Posterior vena cava (tissue), 2 donors: ENCODE measurements at places on chromosomes 6 and 20. TPM values are rescaled to one million over a fixed set of nuclear protein-coding genes. Genes with fewer than 3 reads are reported as not detected.

The TGIF2 gene
- 7.6 TPM for total RNA-seq

DNA sequence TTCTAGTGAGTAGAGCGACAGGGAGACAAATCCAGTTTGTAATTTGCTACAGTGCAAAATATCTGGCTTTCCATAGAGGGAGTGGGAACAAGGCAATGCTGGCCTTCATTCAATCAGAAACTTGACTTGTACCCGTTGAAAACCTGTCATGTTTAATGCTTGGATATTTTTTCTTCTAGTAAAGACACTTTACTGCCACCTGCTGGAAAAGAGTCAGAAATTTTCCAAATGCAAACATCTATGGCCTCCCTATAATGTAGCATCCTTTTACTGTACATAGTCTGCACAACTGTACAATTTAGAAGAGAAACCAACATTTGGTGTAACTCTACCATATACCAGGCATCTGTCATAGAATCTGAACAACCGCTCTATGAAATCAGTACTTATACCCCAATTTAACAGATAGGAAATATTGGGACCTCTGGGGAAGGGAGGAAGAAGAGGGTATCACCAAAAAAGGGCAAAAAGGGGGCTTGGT is 16.7 kb upstream of the TBC1D20 start:
- DNase-seq = no peak

DNA sequence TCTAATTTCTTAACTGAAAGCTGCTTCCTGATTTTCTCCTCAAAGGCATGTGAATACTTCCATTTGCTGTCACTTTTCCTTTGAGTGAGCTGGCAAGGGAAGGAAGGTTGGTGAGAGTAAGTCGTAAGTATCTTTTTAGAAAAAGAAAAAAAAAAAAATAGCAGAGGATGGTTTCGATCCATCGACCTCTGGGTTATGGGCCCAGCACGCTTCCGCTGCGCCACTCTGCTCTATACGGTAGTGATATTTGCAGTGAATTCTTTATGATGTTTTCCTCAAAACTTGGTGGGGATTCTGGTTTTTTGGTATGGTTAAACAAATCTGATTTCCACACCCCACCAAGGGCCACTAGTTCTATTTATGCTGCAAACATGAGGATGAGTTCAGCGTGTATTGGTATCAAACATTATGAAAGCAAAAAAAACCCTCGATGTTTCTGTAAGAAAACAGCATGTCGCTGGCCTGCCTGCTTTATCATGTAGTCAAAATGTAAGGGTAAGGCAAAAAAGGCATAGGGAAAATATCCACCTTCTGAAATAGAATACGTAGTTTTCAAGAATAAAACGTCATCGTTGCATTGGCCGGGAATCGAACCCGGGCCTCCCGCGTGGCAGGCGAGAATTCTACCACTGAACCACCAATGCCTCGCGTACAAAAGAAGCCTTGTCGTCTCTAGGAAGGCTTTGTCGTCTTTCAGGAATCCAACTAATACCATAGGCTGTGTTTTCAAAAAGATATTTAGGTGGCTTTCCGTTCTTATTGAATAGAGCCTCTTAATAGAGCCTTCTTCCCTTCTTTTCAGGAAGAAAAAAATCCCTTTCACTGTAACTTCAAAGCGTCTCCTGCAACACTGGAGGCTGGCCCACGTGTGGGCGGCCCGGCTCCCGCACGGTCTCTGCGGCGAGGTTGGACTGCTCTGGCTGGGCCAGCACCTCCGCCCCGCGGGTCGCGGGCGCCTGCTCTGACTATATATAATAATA is 9.6 kb downstream of the OR2B2 start:
- peak; percentile 92 for DNase-seq

The POFUT1 gene
- 36.4 TPM for total RNA-seq

The FBXO5 gene
- total RNA-seq = 4.6 TPM

DNA sequence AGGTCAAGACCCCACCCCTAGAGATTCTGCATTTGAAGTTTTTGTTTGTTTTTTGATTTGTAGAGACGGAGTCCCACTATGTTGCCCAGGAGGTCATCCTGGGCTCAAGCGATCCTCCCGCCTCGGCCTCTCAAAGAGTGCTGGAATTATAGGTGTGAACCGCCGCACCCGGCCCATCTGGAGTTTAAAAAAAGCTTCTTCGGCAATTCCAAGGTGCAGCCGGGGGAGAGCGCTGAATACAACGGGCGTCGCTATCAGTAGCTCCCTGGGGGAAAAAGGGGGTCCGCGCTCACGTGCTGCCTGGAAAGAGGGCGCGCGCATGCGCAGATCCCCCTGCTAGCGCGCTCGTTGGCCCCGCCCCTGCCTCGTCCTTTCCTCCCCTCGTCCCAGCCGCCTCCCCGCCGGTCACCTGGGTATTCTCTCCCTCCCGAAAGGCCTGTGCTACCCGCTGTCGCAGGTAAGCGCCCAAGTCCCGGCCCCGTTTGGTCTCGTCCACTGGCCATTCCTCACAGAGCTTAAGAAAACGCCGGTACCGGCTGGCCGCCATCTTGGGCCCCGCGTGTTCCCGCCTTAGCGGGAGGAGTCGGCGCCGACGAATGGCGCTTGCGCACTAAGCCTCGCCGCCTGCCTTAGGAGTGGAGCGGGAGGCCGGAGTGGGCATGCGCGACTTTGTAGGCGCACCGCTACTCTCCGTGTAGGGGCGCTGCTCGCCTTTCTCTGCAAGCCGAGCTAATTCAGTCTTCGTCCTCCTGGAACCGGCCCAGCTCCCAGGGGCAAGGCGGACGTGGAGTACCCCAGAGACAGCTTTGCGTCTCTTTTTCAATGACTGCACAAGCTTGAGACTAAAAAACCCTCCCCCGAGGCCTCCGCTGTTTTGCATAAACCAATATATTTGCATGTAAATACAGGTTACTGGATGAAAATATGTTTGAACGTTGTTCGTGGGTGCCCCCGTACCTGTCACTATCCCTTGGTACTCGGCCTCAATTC is at the start of gene UQCC2:
TSS of gene UQCC2 (minus strand) at position 561 of the 990 bp plus-strand sequence. CDS start at position 547, 14 bp downstream.
- peak; percentile 99 for DNase-seq

The FLRT3 gene
- total RNA-seq = 1.3 TPM

DNA sequence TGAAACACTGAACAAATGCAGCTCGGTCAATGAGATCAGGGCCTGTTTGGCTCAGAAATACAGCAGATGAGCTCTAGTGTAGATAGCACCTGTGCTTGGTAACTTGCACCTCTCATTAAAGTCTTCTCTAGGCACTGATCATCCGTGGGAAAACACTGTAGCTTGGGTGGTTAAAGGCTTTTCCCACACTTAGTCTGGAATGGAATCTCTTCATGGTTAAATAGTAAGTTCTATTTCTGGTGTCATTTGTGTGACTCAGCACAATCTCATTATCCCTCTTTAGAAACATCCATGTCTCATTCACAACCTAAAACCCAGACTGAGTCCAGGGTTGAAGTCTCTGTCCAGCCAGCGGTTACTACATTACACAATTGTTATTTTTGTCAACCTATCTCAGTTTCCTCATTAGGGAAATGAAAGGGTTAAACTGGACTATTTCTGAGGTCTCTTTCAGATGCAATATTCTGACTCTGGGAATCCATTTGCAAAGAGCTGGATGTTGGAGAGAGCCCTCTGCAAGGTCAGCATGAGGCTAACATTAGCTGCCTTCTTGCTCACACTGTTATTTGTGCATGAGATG is 125.0 kb downstream of the ZDHHC14 start:
- no peak for DNase-seq

- no peak for DNase-seq
Observed at GRCh38 chr6:149217466-149217888, 100.0 kb upstream of the TAB2 start.

DNA sequence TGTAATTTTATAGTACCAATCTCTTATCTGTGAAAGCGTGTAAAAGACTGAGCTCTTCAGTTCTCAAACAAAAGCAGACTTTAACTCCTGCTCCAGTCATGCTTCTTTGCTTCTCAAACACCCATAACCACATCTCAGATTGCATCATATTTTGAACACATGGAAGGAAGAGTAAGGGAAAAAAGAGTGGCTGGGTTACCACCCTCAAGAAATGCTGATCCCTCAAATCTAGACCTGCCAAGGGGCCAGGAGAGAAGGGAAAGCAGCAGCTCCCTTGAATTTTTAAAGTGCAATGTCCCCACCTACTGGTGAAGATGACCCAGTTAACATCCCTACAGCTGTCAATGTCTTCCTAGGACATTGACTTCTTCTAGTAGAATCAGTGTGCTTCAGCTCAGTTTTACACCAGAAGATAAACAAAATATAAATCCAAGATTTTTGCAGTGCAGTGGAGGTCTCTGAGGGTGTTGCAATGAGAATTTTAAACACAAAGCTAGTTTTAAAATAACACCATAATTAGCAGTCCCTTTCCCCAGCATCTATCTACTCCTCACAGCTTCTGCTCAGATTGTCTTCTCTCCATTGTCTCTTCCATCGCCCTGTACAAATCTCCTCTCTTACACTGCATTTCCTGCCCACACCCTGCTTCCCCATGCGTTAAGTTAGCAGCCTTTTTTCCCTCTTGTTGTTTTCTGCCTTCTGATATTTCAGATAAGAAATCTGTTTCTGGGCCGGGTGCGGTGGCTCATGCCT is 22.6 kb upstream of the HLA-DQB2 start:
- DNase-seq = no peak

DNA sequence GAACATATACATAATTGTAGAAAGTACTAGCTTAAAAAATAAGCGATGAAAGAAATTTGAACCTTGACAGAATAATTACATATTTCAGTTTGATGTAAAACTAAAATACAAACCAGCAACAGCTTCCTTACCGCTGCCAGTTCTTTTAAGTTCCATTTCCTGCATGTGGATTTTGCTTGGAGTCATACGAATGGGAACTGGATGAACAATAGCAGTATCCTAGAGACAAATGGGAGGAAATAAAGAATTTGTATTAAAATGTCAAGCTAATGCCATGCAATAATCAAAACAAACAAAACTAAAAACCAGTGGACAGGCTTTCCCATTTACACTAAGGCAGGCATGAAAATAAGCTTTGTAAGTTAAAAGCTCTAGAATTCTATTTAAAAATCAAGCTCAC is 67.1 kb downstream of the REPS1 start:
- no peak for DNase-seq

GRCh38 chr6:150705392-150705791 is 105.7 kb downstream of the PLEKHG1 start:
- no peak for DNase-seq

DNA sequence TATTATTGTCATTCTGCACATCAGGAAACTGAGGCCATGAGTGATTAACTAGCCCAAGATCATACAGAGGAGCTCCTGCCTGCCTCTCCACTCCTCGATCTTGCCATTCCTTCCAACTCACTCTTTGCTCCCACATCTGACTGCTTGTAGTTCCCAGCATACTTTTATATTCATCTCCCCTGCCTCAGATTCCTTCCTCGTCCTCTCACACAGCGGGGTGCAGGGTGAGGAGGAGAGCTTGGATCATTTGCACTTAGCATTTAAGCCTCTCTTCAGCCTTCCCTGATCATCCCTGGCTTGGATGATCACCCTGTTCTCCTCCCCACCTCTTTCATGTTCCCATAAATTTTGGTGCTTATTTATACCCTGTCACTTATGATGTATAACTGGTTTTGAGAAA is 515.1 kb upstream of the SOX4 start:
- no peak for DNase-seq

The WFDC2 gene
- total RNA-seq = 57.7 TPM

DNA sequence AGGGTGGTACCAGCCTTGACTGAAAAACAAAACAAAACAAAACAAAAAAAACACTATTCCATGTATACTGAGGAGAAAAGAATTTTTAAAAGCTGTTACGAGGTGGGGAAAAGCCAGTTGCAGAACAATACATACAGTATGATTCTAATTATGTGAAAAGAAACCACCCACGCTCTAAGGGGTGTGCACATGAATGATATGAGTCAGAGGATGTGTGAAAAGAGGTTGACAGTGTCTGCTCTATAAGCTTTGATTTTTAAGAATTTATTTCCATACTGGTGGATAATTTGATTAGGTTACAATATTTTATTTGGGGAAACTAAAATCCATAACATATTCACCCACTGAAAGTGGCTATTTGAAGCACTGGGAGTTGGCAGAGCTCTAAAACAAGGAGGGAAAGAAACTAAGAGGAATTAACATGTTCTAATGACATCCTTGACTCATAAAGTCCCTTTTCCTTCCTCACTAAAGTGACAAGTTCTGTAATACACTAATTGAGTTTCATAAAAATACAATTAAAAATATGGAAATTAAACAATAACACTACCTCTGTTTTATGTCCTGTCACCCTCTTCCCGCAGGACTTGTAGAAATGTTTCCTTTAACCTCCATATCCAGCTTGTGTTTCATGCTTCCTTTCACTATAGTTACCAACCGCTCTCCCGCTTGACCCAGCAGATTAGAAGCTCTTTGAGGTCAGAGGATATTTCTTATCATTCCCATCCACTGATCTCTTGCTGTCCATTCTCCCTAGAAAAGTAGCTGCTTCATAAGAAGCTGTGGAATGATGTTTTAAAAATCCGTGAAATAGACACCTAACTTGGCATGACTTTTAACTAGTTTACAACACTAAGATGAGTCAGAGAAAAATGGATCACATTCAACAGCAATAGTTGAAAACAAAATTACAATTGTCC is 118.6 kb upstream of the CCDC28A start:
- DNase-seq = no peak

GRCh38 chr20:62793757-62794006 is 2.6 kb upstream of the MRGBP start:
- DNase-seq = no peak

The TOP1 gene
- total RNA-seq = 27.3 TPM

The TNFRSF6B gene
- total RNA-seq = 7.0 TPM

- no peak for DNase-seq
Observed at GRCh38 chr6:39760226-39760952, 31.8 kb upstream of the DAAM2 start.

The INSM1 gene
- total RNA-seq = not detected

The RIPK1 gene
- total RNA-seq = 20.3 TPM

- no peak for DNase-seq
Observed at GRCh38 chr6:42704937-42705374, 17.4 kb downstream of the PRPH2 start.

- DNase-seq = no peak
Observed at GRCh38 chr6:42302411-42302810, 84.8 kb upstream of the MRPS10 start.

DNA sequence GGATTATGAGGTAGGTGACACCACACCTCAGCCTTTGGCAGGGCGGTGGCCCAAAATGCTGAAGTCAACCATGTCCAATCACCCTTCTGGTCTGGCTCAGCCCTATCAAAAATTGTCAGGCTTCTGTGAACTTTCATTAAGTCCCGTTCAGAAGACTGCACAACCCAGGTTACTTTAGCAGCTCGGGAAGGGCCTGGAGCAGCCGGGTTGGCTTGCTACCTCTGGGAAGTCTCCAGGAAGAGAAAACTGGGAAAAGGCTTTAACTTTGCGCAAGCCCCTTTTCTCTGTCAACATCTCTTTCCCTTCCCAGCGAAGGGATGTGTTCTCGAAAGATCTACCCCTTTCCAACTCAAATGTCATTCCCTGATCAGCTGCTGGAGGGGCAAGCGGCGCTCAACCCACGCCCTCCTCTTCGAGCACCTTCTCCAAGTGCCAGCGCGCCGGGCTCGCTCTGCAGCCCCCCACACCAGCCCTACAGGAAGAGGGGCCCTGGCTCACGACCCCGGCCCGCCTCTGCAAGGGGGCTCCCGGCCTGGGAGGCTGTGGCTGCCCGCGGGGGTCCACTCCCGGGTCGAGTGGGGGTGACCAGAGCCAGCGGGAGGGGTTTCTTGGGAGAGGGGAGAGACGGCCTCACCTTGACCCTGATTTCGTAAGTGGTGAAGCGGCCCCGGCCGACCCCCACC is 573 bp downstream of the SNX3 start:
- peak; percentile 84 for DNase-seq

- no peak for DNase-seq
Observed at GRCh38 chr20:41247523-41248367, 69.8 kb downstream of the ZHX3 start.

GRCh38 chr6:125598422-125598821 is 151.0 kb upstream of the HEY2 start:
- peak; percentile 91 for DNase-seq

GRCh38 chr20:63498960-63499337 is at the start of gene EEF1A2:
Gene EEF1A2 (minus strand): TSS chr20:63499083. CDS start chr20:63497763, 1,320 bp downstream.
- DNase-seq = no peak
